Nucleus accumbens (tissue), 56 donors: ENCODE measurements at places on chromosomes 11 and 22.

DNA sequence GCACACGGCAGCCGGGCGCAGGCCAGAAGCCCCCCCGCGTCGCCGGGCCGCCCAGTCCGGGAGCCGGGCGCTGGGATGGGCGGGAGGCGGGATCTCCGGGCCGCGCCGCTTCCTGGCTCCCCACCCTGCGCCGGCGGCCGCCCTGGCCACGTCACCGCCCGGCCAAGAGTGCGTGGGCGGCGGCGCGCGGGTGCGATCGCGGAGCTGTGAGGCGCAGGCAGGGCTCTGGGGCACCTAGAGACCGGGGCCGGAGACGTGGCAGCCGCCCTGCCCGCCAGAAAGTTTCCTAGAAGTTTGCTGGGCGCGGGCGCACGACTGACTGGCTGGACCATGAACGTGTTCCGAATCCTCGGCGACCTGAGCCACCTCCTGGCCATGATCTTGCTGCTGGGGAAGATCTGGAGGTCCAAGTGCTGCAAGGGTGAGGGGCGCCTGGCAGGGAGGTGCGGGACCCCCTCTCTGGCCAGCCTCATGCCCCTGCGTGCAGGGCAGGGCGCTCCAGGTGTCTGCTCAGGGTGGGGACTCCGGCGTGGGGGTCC is at the start of gene KDELR3:
KDELR3 (plus strand) TSS at position 193 of the 539 bp plus-strand sequence; CDS start at position 331, 138 bp downstream.
- DNase-seq, result no peak

DNA sequence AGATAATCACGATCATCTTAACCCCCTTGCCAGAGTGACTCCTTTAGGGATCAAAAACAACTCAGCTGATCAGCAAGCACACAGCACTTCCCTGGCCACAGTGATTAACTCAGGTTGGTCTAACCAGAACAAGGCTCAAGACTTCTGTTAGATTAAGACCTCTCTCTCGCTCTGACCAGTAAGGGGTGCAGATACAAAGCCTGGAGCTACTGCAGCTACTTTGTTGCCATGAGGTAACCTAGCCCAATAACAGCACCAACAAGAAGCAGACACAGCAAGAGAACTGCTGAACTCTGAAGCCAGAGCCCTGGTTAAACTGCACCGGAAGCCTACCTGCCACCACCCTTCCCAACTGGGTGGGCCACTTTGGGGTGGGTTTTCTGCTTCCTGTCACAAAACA is 42.0 kb downstream of the LINC01488 start:
- no peak for DNase-seq

DNA sequence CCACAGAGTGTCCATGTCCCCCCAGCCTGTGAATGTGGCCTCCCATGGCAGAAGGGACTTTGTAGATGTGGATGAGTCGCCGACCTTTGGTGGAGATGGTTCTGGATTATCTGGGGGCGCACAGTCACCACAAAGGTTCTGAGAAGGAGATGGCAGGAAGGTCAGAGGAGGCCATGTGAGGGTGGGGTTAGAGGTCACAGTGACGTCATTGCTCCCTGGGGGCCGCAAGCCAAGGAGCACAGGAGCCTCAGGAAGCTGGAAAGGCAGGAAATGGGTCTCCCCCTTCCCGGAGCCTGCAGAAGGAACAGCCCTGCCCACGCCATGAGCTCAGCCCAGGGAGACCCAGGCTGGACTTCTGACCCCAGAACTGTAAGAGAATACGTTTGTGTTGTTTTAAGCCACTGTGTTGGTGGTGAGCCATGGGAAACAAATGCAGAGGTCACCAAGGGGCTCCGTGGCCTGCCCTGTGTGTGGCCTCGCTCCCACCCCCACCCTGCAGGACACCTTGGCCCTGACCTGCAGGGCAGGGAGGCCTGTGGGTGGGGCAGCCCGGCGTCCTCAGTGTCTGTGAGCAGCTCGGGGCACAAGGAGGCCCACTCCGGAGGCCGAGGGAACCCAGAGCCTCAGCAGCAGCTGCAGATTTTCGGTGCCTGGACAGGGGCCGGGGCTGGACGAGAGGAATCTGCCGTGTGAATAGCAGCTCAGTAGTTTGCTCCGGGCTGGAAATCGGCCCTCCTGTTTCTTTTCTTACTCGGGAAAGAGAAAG is 32.1 kb downstream of the GRAMD4 start:
- no peak for DNase-seq

- DNase-seq, result no peak
Measured at GRCh38 chr11:95055283-95055897, 6.2 kb downstream of the KDM4F start.

- DNase-seq, result no peak
Measured at GRCh38 chr22:28252539-28252938, 333.5 kb upstream of the PITPNB start.
